ENCODE measurements at places on chromosomes 2 and 18.

GRCh38 chr2:117536139-117536538, 278.4 kb upstream of the DDX18 start:
- DNase-seq = peak; percentile 17

- no peak for DNase-seq
Observed at GRCh38 chr2:204452464-204453023, 92.7 kb upstream of the PARD3B start.

- DNase-seq = no peak
Observed at GRCh38 chr18:25726298-25726697, 364.1 kb downstream of the SS18 start.

GRCh38 chr2:25293958-25294562, 47.7 kb downstream of the DNMT3A start:
- DNase-seq = peak; percentile 54

DNA sequence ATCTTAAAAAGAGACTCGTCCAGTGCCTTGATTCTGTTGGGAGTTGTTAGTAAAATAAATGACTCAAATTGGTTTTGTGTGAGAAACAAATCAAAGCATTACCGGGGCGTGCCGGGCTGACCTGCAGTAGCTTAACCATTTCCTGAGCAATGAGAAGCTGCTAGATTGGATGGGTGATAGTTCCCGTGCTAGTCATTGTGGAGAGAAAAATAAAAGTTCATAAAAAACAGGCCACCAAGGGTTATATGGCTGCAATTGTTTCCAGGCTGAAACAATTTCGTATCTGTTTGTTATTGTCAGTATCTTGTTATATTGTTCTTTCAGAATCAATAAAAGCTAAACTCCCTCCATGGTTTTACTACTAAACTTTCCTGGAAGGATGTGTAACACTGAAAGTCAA, 314.4 kb downstream of the MTX2 start:
- no peak for DNase-seq

DNA sequence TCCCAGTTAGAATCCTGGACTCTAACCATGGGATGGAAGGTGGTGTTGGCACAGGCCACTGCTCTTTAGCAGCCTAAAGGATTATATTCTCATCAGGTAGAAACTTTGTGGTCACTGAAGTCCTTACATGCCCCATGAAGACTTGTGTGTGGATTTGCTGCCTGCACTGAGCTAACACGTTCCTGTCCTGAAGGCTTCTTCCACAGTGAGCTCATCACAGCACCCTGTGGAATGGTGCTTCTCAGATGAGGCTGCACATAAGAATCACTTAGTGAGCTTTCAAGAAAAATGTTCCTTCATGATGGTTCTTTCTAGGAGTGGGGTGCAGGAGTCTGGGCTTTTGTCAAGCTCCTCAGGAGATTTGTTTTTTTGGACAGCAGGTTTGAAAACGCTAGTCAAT, 26.8 kb downstream of the STAMBP start:
- no peak for DNase-seq

- no peak for DNase-seq
Observed at GRCh38 chr2:172279813-172280212, 147.6 kb upstream of the ITGA6 start.

DNA sequence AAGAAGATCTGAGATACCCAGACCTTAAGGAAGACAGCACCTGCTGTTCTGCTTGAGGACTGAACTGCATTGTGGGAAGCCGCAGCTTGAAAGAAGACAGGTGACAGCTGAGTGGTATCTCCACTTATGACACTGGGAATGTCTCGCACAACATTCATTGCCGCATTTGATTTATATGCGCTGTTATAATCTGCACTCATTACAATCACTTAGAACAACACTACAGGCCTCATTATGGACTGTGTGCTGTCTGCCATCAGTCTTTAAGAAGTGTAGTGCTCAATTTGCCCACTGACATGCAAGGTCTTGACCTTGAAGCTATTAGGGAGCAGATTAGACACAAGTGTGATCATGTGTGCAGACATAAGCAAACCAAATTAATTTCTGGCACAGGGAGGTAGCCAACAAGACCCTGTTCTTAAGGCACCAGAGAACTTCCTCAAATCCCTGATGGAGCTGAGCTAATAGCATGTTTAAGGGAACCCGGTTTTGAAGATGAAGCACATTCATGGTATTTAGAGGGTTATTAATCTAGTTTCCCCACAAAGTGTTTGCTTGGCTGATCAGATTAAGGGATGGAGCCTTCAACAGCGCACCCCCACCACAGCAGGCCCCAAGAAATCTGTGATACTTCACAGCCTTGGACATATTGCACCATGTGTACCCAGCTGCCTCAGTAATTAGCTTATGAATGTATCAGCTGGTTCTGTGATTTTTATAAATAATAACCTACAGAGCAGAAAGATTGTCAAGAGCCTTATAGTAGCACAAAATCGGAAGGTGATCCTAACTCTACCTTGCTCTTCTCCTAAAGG, 146.8 kb downstream of the SATB2 start:
- DNase-seq = no peak

DNA sequence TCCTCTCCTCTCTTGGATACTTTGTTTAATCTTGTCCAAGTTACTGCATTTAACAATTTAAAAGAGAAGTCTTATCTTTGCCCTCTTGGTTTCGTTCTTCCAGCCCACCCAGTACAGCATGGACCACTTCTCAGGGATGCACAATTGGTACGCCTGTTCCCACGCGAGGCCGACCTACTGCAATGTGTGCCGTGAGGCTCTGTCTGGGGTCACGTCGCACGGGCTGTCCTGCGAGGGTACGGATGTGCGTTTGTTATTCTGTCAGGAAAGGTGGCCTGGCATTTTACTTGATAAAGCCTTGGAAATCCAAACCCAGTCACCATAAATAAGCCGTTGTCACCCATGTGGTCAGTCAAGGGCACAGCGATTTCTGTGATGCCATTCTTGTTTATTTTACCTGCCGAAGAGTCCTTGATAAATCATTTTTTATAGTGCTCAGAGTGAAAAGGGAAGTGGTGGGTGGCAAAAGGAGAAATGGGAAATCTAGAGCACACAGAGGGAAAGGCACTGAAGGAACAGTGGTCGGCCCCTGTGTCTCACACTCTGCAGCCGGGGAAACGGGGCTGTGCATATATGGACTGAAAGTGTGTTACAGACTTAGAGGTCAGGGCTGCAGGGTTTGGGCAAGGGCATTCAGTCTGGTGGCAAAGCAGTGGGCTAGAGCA, 80.5 kb downstream of the DGKD start:
- DNase-seq = no peak

DNA sequence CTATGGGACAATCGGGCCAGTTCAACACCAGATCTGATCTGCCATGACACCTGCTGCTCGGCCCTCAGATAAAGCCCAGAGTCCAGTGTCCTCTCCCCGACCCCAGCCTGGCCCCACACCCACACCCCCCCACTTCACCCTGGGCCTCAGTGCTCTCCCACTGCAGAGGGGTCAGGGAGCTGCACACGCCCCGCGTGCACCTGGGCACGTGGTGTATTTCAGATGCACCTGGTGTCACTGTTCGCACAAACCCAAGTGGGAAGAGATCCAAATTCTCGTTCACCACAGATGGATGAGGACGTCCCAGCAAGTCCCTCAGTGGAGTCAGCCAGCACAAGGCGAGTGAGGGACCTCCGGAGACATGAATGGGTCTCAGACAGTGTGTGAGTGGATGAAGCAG, 161.3 kb downstream of the RTP5 start:
- no peak for DNase-seq

GRCh38 chr2:218252509-218253231, 8.1 kb upstream of the GPBAR1 start:
- DNase-seq = peak; percentile 41

DNA sequence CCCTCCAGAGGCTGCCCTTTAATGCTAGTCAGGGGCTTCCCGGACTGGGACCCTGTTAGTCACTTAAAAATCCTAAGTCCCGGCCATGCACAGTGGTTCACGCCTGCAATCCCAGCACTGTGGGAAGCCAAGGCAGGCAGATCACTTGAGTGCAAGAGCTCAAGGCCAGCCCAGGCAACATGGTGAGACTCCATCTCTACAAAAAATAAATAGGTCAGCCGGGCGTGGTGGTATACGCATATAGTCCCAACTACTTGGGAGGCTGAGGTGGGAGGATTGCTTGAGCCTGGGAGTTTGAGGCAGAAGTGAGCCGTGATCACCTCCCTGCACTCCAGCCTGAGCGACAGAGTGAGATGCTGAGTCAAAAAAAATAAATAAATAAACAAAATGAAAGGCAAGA, 17.2 kb upstream of the KCNG2 start:
- no peak for DNase-seq

- DNase-seq = no peak
Observed at GRCh38 chr2:179057737-179058136, 7.8 kb upstream of the CCDC141 start.

DNA sequence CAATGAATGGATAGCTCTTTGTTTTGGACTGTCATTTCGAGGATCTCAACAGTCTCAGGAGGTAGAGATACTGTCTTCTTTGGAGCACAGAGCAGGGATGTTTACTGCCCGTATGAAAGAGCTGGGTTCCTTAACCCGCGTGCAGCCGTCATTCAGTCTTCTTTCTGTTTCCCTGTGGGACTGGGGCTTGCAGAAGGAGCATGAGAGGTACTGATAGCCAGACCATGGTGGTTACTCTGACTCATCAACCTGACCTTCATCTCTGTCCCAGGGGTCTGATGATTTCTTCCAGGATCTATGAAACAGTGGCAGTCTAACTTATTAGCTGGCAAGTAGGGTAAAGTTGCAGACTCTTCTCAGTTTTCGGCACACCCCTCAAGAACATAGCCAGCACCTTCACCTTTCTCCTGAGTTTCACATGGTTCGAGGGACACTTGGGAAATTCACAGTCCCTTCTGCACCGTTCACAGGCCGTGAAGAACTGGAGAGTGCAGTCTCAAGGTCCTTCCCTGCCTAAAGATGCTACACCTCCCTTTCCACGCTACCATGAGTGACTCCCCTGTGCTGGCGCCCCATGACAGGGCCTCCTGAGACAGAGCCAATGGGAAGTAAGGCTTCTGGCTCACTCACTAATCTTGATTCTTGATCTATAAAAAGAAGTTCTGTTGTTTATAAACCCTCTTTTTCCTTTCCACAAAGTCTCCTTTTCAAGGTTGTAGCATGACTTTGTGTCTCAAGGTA, 226.2 kb downstream of the MC4R start:
- no peak for DNase-seq

DNA sequence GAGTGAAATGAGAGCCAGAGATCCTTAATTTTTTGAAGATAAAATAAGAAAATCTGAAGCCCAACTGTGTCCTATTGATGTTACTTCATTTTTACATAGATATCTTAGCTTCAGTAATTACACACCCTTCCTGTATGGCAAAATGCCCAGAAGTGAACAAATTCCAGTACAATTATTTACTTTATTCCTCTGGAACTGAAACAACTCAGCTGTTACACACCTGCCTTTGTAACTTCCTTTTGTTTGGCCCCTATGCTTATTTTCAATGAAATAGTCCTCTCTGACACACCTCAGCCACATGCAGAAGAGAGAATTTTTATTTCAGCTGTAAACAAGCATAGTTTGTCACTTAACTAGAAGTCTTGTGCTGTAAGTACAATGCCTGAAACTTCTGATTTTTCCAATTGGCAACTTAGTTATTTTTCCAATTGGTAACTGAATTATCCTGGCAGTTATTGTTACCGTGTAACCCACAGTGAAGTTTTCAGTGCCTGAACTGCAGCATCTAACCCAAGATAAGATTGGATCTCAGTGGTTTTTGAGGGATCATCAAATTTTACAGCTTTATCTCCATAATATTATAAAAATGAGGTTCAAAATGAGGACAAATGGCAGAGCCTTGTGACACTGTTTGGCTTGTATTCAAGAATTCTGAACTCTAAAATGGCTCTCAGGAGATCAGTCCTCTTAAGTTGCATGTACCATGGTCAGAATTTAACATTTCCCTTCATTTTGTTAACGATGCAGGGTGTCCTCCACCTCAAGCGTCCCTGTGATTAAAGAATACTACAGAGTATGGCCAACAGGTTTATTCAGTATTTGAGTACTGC, 82.6 kb downstream of the PKP4 start:
- no peak for DNase-seq

DNA sequence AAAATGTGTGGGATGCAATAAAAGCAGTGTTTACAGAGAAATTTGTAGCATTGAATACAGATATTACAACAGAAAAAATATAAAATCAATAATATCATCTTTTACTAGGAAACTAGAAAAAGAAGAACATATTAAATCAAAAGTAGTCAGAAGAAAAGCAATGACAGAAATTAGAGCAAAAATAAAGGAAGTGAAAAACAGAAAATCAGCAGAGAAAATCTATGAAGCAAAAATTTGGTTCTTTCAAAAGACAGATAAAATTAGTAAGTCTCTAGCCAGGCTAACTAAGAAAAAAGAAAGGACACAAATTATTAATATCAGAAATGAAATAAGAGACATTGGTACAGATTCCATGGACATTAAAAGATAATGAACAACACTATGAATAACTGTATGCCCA, 212.0 kb upstream of the MGAT5 start:
- DNase-seq = no peak

DNA sequence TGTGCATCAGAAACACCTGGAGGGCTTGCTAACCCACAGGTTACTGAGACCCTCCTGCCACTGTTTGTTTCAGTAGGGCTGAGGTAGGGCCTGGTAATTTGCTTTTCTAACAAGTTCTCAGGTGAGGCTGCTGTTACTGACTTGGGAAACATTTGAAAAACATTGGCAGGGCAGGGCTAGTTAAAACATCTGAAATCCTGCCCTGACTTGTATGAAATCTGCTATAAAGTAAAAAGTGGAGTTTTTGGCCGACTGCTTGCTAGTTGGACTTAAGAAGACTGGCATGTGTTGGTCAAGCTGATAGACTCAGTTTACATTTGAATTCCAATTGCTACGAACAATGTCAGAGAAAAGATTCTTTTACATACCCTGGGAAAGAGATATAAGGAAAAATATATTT, 111.6 kb upstream of the DLX2 start:
- DNase-seq = no peak

DNA sequence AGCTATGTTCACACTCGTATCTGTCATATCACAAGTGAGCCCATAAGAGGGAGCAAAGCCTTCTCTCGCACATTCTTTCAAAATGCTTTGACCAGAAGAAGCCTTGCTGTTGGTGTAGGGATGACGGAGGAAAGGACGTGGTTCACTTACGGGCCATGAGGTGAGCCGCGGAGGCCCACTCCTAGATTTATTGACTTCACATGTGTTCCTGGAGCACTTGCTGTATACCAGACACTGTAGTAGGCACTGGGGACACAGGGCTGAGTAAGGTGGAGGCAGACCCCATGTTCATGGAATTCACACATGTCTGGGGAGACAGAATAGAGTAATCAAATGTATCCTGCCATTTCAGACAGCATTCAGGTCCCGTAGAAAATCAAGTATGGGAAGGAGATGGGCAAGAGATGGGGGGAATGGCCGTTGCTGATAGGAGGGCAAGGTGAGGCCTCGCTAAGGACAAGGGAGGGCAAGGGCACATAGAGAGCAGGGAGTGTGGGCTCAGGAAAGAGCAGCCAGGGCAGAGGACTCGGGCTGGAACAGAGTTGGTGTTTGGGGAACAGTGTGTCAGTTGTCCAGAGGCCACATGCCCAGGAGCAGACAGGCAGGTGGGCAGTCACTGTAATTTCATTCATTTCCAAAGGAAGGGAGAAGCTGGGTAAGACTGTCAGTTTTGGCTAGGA, 182.2 kb downstream of the LDLRAD4 start:
- no peak for DNase-seq

GRCh38 chr2:67453310-67453709, 56.2 kb downstream of the ETAA1 start:
- no peak for DNase-seq

- DNase-seq = no peak
Observed at GRCh38 chr2:219035942-219036341, 5.4 kb downstream of the CFAP65 start.

- DNase-seq = no peak
Observed at GRCh38 chr2:46181789-46182530, 115.2 kb upstream of the EPAS1 start.

GRCh38 chr2:119414894-119415293, 16.8 kb upstream of the TMEM37 start:
- DNase-seq = no peak

Data from Kasumi-1 (cell line).